Activated T-helper 2 cell treated with anti-CD3 and anti-CD28 coated beads, Interferon-gamma antibody, Interleukin-2, Interleukin-4, amounts not matched to agents 10 μg/mL and 5 μg/mL and 100 μg/mL, durations not matched to agents 14 hours and 24 hours and 36 hours (primary cell): ENCODE measurements at places on chromosomes 4 and X. TPM values are rescaled to one million over a fixed set of nuclear protein-coding genes. Genes with fewer than 3 reads are reported as not detected.

DNA sequence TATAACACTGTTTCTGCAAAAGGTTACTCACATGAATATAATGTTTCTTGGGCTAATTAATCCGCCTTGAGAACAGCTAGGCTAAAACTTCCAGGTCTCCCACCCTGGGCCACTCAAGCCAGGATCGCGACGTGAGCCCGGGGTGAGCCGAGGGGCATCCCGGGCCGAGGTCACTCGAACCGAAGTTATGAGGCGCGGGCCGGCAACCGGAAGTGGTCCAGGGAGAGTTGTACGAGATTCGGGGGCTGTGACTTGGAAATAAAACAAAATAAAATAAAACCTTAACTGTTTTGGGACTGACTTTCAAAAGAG, 317 bp downstream of the CMC4 start:
- no peak for DNase-seq
- peak overlapping the region; percentile 85 for H3K27ac ChIP-seq
- peak overlapping the region; percentile 77 for H3K4me3 ChIP-seq
- peaks cover 32% of the 10 kb centered on the region for H3K36me3 ChIP-seq

DNA sequence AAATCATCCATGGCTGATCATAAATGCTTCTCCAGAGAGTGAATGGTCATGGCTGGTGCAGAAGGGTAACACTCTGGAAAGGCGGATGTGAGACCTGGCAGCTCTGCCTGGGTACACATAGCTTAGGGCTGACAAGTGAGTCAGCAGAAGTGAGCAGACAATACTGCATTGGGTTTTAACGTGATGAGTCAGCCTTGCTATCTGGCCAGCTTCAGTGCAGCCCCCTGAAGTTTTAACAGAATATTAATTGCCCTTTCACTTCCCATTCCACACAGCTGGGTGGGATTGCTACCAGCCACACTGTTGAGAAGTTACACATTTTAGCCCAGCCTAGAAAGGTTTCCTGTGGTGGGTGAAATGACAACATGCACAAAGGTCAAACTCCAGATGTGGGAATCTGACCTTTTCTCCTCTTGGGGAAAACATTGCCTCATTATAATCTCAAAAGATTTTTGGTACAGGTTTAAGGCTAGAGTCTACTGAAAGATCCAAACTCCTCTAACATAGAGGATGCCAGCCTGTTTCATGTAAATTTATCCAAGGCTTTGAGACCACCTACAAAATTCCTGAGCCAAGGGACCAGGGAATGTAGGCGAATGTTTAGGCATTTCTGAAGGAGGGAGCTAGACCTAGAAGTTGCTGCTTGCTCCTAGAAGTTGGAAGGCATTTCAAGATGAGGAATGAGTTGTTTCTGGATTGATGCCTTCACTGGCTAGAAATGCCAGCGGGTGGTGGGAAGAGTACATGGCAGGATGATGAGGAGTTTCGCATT, 230.3 kb upstream of the PGRMC2 start:
- no peaks in the 10 kb centered on the region for H3K27me3 ChIP-seq
- H3K27ac ChIP-seq, result peak overlapping the region; percentile 13
- DNase-seq, result no peak
- no peak overlapping the region for H3K4me3 ChIP-seq

- no peaks in the 10 kb centered on the region for H3K4me1 ChIP-seq
- no peak for DNase-seq
- H3K36me3 ChIP-seq, result no peaks in the 10 kb centered on the region
- H3K4me3 ChIP-seq, result no peak overlapping the region
- peaks cover 3% of the 10 kb centered on the region for H3K27me3 ChIP-seq
These were observed 53.2 kb downstream of the COMMD8 start for GRCh38 chr4:47410271-47410670.

DNA sequence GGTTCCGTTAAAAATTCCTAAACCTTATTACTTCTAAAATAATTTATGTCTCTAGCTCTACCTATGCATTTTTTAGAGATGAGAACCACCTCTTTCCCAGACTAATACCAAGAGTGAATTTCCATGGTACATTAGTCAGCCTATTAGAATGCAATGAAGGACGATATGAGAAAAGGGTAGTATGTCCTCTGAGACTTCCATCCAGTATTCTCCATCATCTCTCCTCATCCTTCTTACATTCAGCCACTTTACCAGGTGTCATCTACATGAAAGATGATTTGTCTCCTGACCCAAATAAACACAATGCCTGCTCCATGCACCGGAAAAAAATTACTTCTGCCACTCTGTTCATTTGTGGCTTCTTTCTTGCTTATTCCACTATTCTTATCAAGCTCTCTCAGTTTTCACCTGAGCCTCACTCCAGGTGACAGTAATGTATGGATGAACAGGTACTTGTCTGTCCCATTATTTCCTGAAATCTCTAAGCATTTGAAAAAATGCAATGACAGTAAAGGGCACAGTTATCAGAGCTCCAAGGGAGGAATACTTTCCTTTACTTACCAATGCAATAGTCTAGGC, 97.9 kb downstream of the MAB21L2 start:
- no peaks in the 10 kb centered on the region for H3K4me1 ChIP-seq
- H3K27me3 ChIP-seq, result no peaks in the 10 kb centered on the region
- H3K27ac ChIP-seq, result no peak overlapping the region
- no peaks in the 10 kb centered on the region for H3K36me3 ChIP-seq
- DNase-seq, result no peak
- H3K4me3 ChIP-seq, result no peak overlapping the region

- no peaks in the 10 kb centered on the region for H3K27me3 ChIP-seq
- H3K4me1 ChIP-seq, result no peaks in the 10 kb centered on the region
- no peak overlapping the region for H3K4me3 ChIP-seq
- DNase-seq, result no peak
These were observed 43.4 kb upstream of the CABS1 start for GRCh38 chr4:70291341-70291740.

DNA sequence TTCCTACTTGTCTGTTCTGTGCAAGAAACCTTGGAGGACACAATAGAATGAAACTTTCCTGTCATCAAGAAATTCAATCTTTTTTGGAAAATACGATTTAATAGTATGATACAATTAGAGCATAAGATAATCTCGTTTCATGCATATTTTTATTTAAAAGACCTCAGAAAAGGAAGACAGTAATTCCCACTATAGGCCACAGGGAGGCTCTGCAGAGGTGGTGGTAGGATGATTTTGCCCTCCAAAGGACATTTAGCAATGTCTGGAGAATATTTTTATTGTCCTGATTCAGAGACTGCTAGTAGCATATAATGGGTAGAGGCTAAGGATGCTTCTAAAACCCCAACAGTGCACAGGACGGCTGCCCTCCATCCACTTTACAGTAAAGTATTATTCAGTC, 68.7 kb downstream of the PAK3 start:
- H3K27me3 ChIP-seq, result peaks cover 1% of the 10 kb centered on the region
- no peak overlapping the region for H3K4me3 ChIP-seq
- H3K27ac ChIP-seq, result no peak overlapping the region
- H3K36me3 ChIP-seq, result no peaks in the 10 kb centered on the region
- peaks cover 10% of the 10 kb centered on the region for H3K4me1 ChIP-seq

- peaks cover 64% of the 10 kb centered on the region for H3K4me1 ChIP-seq
- no peak for DNase-seq
- no peaks in the 10 kb centered on the region for H3K27me3 ChIP-seq
- peaks cover 3% of the 10 kb centered on the region for H3K36me3 ChIP-seq
These were observed 221.1 kb downstream of the ZNF674 start for GRCh38 chrX:46324166-46324565.

- no peaks in the 10 kb centered on the region for H3K27me3 ChIP-seq
- no peak overlapping the region for H3K4me3 ChIP-seq
- no peaks in the 10 kb centered on the region for H3K36me3 ChIP-seq
- peak; percentile 8 for DNase-seq
- no peak overlapping the region for H3K27ac ChIP-seq
These were observed 9.3 kb upstream of the HAUS3 start for GRCh38 chr4:2251073-2251794.

GRCh38 chr4:182297659-182298058, 54.5 kb downstream of the TENM3 start:
- no peak for DNase-seq
- no peak overlapping the region for H3K27ac ChIP-seq
- no peak overlapping the region for H3K4me3 ChIP-seq
- H3K4me1 ChIP-seq, result no peaks in the 10 kb centered on the region

GRCh38 chrX:129823115-129823514, 20.6 kb downstream of the ZDHHC9 start:
- H3K4me1 ChIP-seq, result peaks cover 14% of the 10 kb centered on the region
- H3K4me3 ChIP-seq, result no peak overlapping the region
- DNase-seq, result no peak
- peak overlapping the region; percentile 81 for H3K27ac ChIP-seq
- H3K27me3 ChIP-seq, result no peaks in the 10 kb centered on the region
- peaks cover 23% of the 10 kb centered on the region for H3K36me3 ChIP-seq

- H3K27me3 ChIP-seq, result peaks cover 11% of the 10 kb centered on the region
- H3K4me3 ChIP-seq, result no peak overlapping the region
- no peaks in the 10 kb centered on the region for H3K4me1 ChIP-seq
- no peak overlapping the region for H3K27ac ChIP-seq
- no peak for DNase-seq
These were observed 9.4 kb downstream of the FHIP1A start for GRCh38 chr4:151418385-151418784.

DNA sequence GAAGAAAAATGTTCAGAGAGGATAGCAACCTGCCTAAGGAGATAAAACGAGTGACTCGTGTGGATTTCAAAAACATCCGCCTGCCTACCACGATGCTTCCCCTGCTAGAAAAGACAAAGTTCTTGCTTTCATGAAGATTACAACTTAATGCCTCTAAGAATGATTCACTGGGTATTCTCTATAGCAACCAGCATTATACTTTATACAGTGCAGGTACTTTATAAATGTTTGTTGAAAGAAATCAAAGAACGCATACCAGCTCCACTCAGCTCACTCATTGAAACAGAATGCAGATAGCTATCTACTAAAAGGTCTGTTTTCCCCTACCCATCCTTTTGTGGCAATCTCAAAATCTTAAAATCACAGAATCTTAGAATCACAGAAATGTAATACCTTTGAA, 33.7 kb downstream of the GASK1B start:
- H3K4me3 ChIP-seq, result no peak overlapping the region
- H3K27ac ChIP-seq, result no peak overlapping the region
- no peaks in the 10 kb centered on the region for H3K27me3 ChIP-seq

GRCh38 chr4:183532821-183533220, 28.0 kb downstream of the ING2 start:
- no peaks in the 10 kb centered on the region for H3K4me1 ChIP-seq
- no peaks in the 10 kb centered on the region for H3K36me3 ChIP-seq

- no peak for DNase-seq
- H3K4me3 ChIP-seq, result no peak overlapping the region
- no peak overlapping the region for H3K27ac ChIP-seq
- no peaks in the 10 kb centered on the region for H3K4me1 ChIP-seq
These were observed 208.6 kb upstream of the SLC7A11 start for GRCh38 chr4:138450546-138451275.

- H3K27me3 ChIP-seq, result no peaks in the 10 kb centered on the region
- no peak for DNase-seq
- no peaks in the 10 kb centered on the region for H3K4me1 ChIP-seq
- H3K27ac ChIP-seq, result no peak overlapping the region
- no peak overlapping the region for H3K4me3 ChIP-seq
These were observed 41.4 kb downstream of the SOD3 start for GRCh38 chr4:24836661-24837242.

DNA sequence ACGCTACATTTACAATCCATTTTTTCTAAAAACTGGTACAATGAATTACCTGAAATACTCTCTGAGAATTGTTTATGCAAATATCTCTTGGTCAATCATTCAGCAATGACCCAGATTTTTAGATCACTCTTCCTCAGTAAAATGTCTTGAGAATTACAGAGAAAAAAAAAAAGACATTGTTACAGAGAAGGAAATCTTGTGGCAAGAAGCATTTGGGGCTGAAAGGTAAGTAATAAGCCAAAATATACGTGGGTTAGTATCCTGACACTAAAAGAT, 19.6 kb upstream of the TET2 start:
- no peaks in the 10 kb centered on the region for H3K36me3 ChIP-seq
- H3K4me3 ChIP-seq, result no peak overlapping the region
- H3K27me3 ChIP-seq, result no peaks in the 10 kb centered on the region
- no peak for DNase-seq

GRCh38 chr4:33078145-33078544, 2358.0 kb downstream of the PCDH7 start:
- no peaks in the 10 kb centered on the region for H3K36me3 ChIP-seq
- no peaks in the 10 kb centered on the region for H3K4me1 ChIP-seq
- H3K27ac ChIP-seq, result no peak overlapping the region
- no peak for DNase-seq
- no peak overlapping the region for H3K4me3 ChIP-seq

- peaks cover 49% of the 10 kb centered on the region for H3K27me3 ChIP-seq
- H3K4me1 ChIP-seq, result peaks cover 10% of the 10 kb centered on the region
- H3K36me3 ChIP-seq, result no peaks in the 10 kb centered on the region
- no peak for DNase-seq
These were observed 3.7 kb upstream of the IGFBP7 start for GRCh38 chr4:57113870-57114269.

DNA sequence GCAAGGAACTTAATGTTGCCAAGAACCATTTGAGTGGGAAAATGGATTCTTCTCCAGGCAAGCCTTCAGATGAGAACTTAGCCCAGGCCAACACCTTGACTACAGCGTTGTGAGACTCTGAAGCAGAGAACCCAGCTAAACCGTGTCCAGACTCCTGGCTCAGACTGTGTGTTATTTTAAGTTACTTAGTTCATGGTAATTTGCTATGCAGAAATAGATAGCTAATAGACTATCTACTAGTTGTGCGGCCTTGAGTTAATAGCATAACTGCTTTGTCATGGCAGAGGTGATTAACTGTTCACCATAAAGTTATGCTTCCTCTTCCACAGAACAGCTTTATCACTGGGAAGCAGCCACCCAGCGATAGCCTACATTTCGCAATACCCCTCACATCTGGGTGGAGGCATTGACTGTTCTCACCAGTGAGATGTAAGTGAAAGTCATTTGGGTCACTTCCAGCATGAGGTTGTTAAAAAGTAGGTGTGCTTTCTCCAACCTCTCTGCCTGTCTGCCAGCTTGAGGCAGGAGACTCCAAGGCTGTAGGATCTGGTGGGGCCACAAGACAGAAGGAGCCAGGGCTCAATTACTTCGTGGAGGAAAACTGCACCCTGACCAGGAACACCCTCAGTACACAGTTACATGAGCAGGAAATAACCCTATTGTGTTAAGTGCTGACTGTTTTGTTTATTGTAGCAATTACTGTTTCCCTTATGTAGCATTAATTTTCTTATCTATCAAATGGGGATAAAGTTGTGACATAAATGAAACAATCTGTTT, 94.2 kb downstream of the GPAT3 start:
- no peaks in the 10 kb centered on the region for H3K36me3 ChIP-seq
- no peak overlapping the region for H3K4me3 ChIP-seq
- H3K4me1 ChIP-seq, result no peaks in the 10 kb centered on the region
- peaks cover 15% of the 10 kb centered on the region for H3K27me3 ChIP-seq
- DNase-seq, result no peak

The RRAGB gene
- 5.2 and 6.4 TPM in 2 replicates for total RNA-seq

The PLRG1 gene
- total RNA-seq, result 81.2 and 83.4 TPM in 2 replicates

The RRH gene
- total RNA-seq, result 0.16 TPM in 1 of 2 replicates, not detected in the other

The REPS2 gene
- 0.02 TPM in 1 of 2 replicates, not detected in the other for total RNA-seq

The MAGEA12 gene
- total RNA-seq, result not detected in 2 replicates

The GYPB gene
- not detected in 2 replicates for total RNA-seq

The CT45A5 gene
- not detected in 2 replicates for total RNA-seq

The STARD8 gene
- 7.5 and 7.9 TPM in 2 replicates for total RNA-seq

The RADX gene
- total RNA-seq, result 6.5 and 8.0 TPM in 2 replicates

The ANKRD17 gene
- 70.0 and 71.4 TPM in 2 replicates for total RNA-seq

The AWAT2 gene
- total RNA-seq, result not detected in 2 replicates

The UGT2B10 gene
- total RNA-seq, result not detected in 2 replicates
